ENCODE measurements at places on chromosomes 5 and 9.

- DNase-seq: no peak
These were observed 1.1 kb downstream of the NTNG2 start for GRCh38 chr9:132162764-132163456.

DNA sequence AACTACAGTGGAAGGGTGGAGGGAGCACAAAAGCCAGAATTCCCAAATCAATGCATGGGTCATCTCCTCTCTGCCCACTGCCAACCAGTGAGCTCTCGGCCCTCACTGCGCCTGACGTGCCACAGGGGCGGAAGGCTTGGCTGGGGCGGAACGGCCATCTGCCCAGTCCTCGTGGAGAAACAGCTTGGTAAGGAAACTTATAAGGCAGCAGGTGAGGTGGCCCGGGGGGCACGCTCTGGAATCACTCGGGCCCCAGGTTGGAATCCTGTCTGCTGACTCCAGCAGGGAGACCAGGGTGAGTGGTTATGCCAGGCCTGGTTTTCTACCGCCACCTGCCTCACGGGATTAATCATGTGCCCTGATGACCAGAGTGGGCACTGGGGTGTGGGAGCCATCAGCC, 52.3 kb downstream of the VAV2 start:
- DNase-seq: no peak

DNA sequence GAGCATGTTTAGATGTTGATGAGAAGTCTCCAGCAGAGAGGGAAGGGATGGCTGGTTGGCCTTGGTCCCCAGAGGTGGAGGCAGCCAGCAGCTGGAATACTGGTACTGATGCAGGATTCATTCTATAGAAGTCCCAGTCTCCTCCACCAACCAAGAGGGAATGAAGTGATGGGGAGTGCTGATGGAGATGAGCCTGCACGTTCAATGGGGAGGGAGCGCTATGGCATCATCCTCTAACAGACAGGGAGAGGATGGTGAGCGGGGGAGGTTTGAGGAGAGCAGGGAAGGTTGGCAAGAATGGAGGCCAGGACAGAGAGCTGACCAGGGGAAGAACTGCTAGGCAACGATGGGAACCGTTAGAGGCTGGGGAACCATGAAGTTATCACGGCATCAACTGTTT, 159.8 kb upstream of the MVB12B start:
- DNase-seq: no peak

DNA sequence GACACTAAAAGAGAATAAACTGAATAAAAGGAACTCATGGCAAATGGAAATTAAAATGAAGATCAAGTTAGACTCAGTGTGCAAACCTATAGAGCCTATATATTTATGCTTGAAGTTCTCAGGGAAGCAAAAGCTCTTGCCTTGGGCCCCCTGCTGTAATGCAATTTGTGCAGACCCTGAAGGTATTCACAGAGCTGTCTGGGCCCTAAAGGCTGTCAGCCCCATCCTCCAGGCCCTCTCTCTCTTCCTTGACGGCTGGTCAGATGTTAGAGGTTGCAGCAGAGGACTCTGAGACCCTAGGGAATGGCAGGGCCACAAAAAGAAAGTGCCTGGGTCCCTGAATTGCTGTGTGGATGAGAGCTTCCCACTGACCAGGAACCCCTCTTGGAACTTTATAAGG, 283.9 kb upstream of the TUT7 start:
- DNase-seq: no peak

DNA sequence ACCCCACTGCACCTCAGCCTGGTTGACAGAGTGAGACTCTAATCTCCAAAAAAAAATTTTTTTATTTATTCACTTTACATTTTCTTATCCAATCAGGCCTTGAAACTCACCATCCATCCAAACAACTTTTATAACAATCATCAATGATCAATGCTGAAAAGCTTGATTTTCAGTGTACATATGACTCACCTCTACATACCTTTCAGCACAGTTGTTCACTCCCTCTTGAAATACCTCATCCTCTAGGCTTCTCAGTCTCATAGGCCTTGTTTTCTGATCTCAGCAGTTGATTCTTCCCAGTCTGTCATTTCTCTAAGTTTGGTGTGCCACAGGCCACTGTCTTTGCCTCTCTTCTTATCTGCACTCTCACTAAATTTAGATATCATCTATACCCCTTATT, 36.2 kb downstream of the GRIN3A start:
- no peak for DNase-seq

GRCh38 chr9:135045928-135046738, 41.3 kb upstream of the OLFM1 start:
- no peak for DNase-seq

DNA sequence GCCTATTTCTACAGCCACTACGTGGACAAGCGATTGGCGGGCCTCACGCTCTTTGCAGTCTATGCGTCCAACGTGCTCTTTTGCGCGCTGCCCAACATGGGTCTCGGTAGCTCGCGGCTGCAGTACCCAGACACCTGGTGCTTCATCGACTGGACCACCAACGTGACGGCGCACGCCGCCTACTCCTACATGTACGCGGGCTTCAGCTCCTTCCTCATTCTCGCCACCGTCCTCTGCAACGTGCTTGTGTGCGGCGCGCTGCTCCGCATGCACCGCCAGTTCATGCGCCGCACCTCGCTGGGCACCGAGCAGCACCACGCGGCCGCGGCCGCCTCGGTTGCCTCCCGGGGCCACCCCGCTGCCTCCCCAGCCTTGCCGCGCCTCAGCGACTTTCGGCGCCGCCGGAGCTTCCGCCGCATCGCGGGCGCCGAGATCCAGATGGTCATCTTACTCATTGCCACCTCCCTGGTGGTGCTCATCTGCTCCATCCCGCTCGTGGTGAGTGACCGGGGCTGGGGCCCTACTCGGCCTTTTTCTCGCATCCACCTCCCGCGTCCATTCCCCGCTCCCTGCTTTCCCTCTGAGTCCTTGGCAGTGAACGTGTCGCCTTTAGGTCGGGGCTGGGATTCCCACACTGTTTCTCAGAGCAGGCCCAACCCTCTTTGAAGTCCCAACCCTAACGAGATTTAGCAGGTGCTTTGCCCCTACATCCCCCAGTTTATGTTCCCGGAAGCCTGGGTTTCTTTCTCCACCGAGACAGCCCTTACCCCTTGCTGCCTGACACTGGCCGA, 1.8 kb downstream of the PTGER4 start:
- DNase-seq: no peak

DNA sequence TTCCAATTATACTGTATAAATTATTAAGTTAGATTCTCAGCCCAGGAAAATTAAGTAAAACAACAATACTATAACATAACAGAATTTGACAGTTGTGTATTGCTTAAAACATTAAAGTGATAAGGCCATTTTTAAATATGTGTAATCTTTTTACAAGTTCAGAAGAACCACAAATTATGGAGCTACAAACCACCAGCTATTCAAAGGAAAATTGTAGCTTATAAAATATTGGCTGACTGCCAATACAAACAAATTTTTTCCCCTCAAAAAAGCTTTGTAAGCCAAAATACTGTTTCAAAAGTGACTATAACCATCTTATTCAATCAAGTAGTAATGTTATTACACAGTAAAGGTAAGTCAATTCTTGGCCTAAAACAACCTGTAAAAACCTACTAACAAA, 21.9 kb downstream of the STRBP start:
- no peak for DNase-seq

All from AG08396 (cell line).